ENCODE measurements at places on chromosomes 3 and 15.

- DNase-seq: no peak
Observed at GRCh38 chr3:138724443-138724842, 110.3 kb downstream of the PIK3CB start.

- no peak for DNase-seq
Observed at GRCh38 chr15:79874242-79874641, 22.6 kb downstream of the MTHFS start.

DNA sequence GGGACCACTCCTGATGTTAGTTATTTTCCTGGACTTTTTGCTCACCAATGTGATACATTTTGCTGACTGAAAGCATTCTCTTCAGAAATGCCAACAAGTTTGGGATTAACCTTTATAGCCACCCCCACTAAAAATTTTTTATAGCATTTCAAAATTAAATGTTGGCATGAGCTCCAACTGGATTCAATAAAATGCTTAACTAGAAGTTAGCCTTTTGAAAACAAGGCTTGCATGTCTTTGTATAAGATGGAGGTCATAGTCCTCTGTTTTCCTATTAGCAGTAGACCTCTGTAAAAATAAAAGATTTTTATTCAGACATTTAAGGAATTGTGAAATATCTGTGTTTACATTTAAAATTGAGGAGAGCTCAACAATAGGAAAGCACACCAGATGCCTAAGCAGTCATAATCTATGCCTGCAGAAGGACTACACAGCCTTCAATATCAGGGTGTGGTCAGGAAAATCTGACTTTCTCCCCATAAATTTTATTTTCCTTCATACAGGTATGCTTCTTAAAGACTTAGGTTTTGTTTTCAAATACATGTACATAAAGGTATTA, 87.2 kb downstream of the DNAJC13 start:
- no peak for DNase-seq

DNA sequence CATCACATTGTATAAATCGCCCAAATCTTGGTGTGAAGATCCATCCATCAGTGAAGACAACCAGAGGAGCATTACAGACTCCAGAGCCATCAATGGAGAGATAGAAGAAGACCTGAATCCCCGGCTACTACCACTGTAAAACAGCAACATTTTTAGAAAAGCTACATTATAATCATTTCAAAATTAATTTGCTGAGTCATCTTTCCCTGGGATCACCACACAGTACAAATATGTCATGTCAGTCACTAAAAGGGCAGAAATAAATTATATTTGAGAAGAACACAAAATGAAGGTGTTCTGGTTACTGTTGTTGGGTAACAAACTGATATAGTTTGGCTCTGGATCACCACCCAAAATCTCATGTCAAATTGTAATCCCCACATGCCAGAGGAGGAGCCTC, 218.5 kb upstream of the STT3B start:
- no peak for DNase-seq

GRCh38 chr3:36876181-36876936, 68.5 kb downstream of the TRANK1 start:
- no peak for DNase-seq

DNA sequence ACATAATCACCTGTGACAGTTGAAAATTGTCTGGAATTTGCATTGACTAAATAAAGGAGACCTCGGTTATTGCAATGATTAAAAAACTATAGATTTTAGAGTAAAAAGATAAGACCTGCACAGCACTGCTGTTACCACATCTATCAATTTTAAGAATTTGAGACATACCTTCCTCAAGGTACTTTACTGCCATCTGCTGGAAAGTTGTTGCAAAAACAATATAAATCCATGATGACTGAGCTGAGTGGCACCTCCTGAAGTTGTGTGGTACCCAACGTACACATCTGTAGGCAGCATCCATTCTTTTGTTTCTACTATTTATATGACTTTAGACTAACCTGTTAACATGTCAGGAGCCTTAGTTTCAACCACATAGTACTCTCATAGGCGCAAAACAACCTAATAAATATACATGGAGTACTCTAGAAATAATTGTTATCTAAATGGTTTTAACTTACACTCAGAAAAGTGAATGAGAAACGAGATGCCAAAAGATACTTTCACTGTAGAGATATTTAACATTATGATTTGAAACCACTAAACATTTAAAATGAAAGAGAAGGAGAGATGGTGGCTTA, 106.7 kb downstream of the GHSR start:
- DNase-seq: no peak

DNA sequence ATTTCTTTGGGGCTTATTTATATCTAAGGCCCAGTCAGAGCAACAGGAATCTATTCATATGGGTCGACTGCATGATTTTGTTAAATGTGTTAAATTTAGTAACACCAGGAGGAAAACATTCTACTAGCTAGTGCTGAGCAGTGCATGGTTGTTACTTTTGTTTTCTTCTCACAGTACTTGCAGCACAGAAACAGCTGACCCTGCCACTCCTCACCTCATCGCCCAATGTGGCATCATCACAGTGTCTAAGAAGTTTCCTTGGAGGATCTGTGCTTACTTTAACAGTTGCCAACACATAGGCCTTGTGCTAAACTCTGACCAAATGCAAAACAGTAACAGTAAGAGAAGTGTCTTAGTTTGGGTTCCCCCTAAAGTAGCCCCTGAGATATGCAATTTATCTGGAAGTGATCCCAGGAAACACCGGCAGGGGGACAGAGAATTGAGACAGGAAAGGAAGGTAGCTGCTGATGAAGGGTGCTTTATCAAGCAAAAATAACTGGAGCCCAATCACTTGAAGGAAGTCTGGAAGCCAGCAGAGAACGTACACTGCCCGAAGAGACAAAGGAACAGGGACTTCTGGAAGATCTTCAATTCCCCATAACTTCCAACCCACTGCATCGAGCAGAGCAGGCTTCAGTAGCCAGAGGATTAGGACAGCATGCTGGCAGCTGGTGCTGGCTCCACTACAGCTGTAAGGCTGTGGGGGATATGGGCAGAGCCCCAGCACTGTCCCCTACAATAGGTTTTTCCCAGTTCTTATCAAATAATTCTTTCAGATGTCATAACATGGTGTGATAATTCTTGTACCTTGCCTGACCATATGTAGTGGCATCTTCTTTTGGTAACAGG, 36.0 kb upstream of the ULK4 start:
- DNase-seq: no peak

- no peak for DNase-seq
Observed at GRCh38 chr15:77836121-77836692, 203.5 kb upstream of the LINGO1 start.

DNA sequence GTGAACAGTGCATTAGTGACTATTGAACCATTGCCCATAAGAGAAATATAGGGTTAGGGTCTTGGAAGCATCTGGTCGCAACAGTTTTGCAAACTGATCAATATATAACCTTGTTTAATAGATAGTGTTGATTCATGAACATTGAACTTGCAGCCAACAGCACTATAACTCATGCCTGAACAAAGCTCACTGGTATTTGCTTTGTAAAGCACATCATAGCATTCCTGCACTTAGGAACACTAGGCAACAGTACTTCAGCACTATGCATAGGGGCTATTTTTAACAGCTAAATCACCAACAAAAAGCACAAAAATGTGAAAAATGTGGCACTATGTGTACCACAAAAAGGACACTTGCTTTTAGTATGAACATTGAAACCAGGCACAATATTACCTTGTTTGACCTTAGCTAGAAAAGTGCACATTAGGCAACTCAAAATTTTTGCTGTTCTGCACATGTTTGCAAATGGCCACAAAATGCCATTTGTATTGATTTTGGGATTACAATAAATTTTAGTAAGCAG, 68.0 kb downstream of the OXNAD1 start:
- no peak for DNase-seq

GRCh38 chr3:57910990-57911389, 97.2 kb upstream of the FLNB start:
- DNase-seq: no peak

GRCh38 chr3:13681931-13682330, 133.0 kb downstream of the FBLN2 start:
- DNase-seq: no peak
